Putamen (tissue), 1 donor: ENCODE measurements at places on chromosomes 11 and 22.

- no peak for DNase-seq
These were observed 418 bp downstream of the ACO2 start for GRCh38 chr22:41469218-41469851.

GRCh38 chr22:49632199-49633009 is 195.3 kb downstream of the BRD1 start:
- DNase-seq = peak; percentile 68

DNA sequence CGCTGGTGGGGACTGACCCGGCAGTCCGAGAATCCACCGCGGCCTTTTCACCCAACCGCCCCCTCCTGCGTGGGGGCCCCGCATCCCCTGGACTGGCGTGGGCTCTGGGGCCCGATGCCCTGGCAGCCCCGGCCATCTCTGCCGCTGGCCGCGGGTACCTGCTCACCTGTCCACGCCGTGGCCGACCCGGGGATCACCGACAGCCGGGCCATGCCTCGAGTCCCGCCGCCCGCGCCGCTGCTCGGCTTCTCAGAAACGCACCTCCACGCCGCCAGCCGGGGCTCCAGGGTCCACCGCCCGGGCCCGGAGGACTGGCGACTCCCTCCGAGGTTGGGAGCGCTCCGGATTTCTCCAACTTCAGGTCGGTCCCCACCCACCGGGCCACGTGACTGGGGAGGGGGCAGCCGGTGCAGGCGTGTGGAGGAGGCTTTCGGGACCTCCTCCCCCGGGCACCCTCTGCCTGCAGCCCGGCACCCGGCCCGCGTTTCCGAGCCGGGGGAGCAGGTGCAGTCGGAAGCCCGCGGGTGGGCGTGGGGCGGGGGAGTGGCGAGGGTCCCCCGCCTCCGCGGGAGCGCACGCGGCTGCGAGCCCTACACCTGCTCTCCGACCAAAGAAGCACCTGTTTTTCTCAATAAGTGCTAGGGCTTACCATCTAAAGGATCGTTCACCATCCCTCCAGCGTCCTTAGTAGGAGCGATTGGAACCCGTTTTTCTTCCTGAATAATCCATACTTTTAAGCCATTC is 554 bp upstream of the NRIP3 start:
- no peak for DNase-seq

- no peak for DNase-seq
These were observed 51.9 kb upstream of the USP47 start for GRCh38 chr11:11789735-11790369.

DNA sequence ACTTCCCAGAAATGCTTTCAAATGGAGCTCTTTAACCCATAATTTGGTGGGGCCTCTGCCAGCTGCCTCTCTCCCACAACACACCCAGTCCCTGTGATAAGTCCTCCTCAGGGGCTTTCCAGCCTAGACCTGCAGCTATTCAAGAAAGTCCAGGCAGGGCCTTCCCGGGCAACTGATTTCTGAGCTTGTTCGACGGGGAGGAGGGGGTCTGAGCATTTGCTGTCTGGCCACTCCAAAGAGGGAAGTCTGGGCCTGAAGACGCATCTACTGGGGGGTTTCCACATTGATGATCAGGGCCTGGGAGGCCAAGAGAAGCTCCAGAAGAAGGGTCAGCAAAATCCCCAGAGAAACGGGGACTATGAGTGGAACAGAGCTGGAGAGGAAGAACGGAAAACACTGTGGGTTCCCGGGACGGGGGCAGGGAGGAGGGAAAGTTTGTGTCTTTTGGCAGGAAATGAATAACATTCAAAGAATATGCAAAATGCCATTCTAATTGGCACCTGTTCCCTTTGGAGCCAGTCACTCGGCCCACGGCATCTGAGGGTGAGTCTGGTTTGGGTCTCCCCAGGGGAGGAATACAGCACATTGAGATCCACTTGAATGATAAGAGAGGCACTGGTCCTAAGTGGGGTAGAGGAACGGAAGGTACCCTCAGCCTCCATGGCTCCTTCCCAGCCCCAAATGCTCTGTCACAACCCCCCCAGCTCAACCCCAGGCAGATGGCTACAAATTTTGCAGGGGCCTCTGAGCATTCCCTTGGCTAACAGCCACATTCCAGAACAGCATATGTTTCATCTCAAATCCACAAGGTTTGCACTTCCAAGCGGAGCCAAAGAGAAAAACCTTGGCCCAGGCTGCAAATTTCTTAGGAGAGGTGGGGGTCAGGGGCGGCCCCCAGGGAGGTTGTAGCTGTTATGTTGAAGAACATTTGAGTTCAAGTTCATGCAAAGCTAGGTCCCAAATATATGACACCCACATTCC is 72.0 kb downstream of the RPUSD4 start:
- DNase-seq = no peak

- DNase-seq = no peak
These were observed 44.2 kb downstream of the PPFIA1 start for GRCh38 chr11:70314730-70315129.

GRCh38 chr22:38348751-38349496 is 31.7 kb upstream of the CSNK1E start:
- DNase-seq = no peak
